ENCODE measurements at places on chromosomes 1 and 21. TPM values are rescaled to one million over a fixed set of nuclear protein-coding genes. Genes with fewer than 3 reads are reported as not detected.

DNA sequence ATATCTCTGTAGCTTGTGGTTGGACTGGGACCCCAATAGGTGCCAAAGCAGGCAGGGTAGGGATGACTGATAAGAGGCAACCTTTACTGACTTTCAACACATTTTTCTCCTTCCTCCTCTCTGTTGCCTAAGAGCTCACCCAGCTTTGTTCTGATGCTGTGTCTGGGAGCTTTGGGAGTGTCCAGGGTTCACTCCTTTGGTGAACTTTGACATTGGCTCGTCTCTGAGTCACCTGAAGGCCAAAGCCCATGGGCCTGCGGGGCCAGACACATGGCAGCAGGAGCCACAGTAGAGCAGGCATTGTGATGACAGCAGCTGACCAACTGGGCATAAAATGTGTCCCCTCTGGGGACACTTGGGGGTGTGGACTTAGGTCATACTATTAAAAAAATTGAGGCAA is 99.5 kb upstream of the ZNF644 start:
- no peak for DNase-seq

GRCh38 chr1:68230484-68230802 is 1.9 kb downstream of the WLS start:
- no peak for DNase-seq

DNA sequence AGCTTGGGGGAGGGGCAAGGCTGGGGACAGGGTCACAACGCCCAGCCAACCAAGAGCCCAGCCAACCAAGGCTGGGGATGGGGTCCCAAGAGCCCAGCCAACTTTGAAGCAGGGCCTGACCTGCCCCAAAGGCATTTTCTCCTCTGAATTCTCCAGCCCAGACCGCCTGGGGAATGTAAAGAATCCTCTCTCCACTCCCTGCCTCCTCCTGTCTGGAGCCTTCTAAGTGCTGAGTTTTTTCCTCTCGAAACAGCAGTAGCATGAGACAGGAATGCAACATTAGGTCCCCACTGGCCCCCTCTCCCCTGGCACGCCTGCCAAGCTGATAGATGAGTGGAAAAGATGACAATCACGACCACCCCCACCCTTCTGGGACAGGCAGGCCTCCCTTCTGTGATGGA is 17.0 kb downstream of the C1orf198 start:
- no peak for DNase-seq

- DNase-seq = no peak
Measured at GRCh38 chr1:94962409-94963265, 35.7 kb upstream of the CNN3 start.

DNA sequence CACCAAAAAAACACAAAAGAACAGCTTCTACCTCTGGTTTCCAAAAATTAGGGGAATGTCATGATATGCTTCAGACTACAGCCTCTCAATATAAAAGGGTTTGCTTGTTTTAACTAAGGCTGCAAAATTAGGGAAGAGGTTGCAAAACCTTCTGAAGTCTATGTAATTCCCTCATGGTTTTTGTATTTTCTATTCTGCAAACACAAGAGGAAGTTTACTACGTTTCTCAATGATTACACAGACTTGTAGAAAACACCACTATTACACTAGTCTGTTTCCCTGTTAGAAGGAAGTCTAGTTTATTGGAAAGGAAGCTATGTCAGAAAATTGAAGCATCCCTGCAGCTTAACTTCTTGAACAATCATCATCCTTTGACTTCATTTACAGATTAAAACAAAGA is 229.7 kb upstream of the FMN2 start:
- no peak for DNase-seq

- no peak for DNase-seq
Measured at GRCh38 chr21:40151611-40152010, 284.4 kb downstream of the PCP4 start.

- peak; percentile 85 for DNase-seq
Measured at GRCh38 chr1:61077676-61078541, 4.5 kb upstream of the NFIA start.

- no peak for DNase-seq
Measured at GRCh38 chr1:107993920-107994319, 28.9 kb upstream of the VAV3 start.

GRCh38 chr1:171267391-171267790 is 19.1 kb downstream of the FMO1 start:
- no peak for DNase-seq

TSPAN1 gene
- 12.2 TPM for polyA plus RNA-seq

MR1 gene
- polyA plus RNA-seq = 7.0 TPM

CLCNKA gene
- polyA plus RNA-seq = 0.03 TPM

Measured in SK-N-SH (cell line).